Muscle of leg (tissue), 16 donors: ENCODE measurements at places on chromosomes 6 and 20.

DNA sequence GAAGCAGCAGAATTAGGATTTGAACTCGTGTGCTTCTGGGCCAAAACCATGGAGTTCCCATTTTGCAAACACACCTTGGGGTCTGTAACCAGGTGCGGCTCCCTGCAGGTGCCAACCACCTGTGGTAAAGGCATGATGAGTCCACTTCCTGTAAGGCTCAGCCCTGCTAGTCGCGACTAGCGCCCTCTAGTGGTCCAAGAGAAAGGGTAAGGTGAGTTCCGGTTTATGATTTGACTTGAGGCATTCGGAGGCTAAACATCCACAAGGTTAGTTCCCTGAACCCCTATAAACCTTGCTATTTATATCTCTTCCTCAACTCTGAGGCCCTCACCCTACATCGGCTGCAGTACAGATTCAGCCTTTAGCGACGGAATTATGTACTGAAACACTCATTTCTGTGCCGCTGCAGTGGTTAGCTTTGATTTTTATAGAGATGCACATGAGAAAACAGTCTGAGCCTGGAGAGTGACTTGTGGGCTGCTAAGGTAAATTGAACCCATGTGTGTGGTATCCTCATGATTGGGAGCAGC is 173.4 kb downstream of the PLCB1 start:
- peak; percentile 16 for DNase-seq

- DNase-seq = peak; percentile 93
These were observed 15.2 kb upstream of the MRPS18A start for GRCh38 chr6:43702534-43703440.

DNA sequence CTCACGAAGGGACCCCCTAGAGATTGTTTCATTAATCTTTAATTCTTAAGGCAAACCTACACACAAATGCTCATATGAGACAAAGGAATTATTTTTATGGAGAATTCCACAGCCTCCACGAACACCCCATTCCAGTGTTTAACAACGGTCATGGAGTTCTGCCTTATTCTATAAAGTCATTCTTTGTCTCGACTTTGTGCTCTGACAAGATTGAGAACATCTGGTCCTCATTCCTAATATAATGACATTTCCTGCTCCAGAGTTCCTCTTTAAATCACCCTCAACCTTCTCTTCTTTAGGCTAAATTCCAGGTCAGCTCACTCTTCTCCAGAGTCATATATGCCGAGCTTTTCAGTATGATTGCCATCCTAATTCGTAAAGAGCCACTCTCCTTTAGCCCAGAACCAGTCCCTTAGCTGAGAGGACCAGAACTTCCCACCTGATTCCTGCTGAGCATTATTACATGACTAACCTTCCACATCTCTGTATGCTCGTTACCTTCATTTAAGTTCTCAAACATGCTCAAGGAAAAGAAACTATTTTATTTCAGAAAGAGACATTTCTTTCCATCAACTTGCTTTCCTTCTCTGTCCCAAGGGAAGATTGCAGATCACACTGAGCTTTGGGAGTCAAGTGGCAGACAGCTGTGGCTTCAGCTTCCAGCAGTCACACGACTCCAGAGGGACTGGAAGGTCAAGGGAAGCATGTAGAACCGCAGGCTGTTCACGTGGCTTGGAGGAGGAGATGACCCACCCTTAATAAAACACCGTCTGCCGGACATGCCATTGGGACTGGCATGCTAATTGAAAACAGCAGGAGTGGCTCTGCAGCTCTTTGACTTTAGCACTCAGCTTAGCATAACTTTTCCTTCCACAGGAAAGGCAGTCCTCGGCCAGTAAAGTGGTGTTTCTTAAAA is 467.1 kb upstream of the HSF2 start:
- peak; percentile 81 for DNase-seq

GRCh38 chr20:8431538-8432434 is 299.7 kb downstream of the PLCB1 start:
- DNase-seq = peak; percentile 77

DNA sequence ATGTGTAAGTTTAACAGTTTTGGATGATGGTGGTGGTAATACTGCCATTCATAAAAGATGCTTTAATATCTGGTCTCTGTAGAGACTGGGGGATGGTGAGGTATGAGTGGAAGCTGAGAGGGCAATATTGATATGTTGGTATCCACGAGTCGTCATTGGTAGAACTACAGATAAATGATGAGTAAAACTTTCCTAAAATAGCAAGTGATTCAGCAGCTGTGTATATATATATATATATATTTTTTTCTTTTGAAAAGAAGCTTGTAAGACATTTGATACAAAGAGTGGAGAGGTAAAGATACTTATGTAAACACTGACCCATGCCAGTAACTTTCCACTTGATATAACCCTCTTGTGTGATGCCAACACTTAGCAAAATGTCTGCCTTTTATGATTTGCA is 41.7 kb upstream of the CITED2 start:
- no peak for DNase-seq

GRCh38 chr20:46640536-46641311 is 10.5 kb downstream of the SLC13A3 start:
- DNase-seq = no peak

- no peak for DNase-seq
These were observed 14.7 kb downstream of the FOXF2 start for GRCh38 chr6:1403851-1404712.

DNA sequence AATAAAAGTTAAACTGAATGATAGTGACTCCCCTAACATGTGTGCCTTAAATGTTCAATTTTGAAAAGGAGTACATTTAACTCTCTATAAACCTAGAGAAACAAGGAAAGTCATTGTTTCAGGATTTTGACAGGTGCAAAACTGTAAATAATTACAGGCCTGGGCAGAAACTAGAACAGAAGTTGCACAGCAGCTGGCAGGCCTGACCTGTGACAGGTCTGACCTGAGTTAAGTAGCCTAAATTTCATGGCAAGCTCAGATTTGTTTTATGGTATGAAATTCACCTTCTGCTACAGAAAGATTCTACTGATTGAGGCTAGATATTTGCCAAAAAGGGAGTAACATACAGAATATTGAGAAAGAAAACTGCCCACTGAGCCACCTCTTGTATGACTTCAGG is 166.1 kb downstream of the CDKAL1 start:
- peak; percentile 9 for DNase-seq

- peak; percentile 11 for DNase-seq
These were observed 878 bp downstream of the HLA-C start for GRCh38 chr6:31270788-31271640.

- no peak for DNase-seq
These were observed 29.6 kb downstream of the TAB2 start for GRCh38 chr6:149347067-149347466.

GRCh38 chr6:35972471-35973367 is 51.7 kb downstream of the SLC26A8 start:
- DNase-seq = peak; percentile 74
